Myocyte (in vitro differentiated cells): ENCODE measurements at places on chromosomes 3 and 15. TPM values are rescaled to one million over a fixed set of nuclear protein-coding genes. Genes with fewer than 3 reads are reported as not detected.

ZPLD1 gene
- 0.59 TPM in 1 of 2 replicates, not detected in the other for total RNA-seq

KLHDC8B gene
- 28.7 and 45.0 TPM in 2 replicates for total RNA-seq

GRCh38 chr15:46685096-46685495 lies 1032.2 kb upstream of the SEMA6D start:
- no peak for DNase-seq

DNA sequence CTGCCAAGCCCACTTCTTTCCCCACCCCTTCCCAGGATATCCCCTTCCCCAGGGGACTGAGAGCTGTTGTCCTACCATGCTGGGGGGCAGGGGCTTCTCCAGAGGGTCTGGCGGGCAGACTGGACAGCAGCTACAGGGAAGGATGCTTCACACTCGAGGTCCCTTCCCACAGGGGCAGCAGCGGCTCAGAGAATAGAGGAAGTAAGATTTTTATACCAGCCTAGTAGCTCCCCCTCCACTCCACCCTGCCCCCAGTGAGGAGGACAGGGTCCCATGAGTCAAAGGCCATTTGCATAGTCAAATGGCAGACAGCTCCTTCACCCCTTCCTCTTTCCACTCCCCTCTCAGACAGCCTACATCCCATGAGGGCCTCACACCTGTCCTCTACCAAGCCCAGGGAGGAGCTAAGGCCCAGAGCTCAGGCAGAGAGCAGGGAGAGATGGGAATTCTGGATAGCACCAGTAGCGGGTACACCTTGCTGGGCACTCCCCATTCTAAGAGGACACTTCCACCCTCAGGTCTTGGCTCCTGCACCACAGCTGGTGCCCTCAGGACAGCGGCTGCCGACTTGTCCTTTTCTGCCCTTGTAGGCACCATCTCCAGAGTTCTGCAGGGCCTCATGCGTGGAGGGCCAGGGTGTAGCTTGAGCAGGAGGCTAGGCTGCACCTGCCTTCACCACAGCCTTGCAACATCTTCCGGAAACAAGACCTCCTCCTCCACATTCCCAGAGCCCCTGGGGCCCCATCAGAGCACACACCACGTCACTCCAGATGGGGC lies at the start of gene TLR9:
Gene TLR9 (minus strand): TSS at position 194 of the 777 bp plus-strand sequence. CDS start 116 bp downstream, at position 78.
- DNase-seq = no peak

DNA sequence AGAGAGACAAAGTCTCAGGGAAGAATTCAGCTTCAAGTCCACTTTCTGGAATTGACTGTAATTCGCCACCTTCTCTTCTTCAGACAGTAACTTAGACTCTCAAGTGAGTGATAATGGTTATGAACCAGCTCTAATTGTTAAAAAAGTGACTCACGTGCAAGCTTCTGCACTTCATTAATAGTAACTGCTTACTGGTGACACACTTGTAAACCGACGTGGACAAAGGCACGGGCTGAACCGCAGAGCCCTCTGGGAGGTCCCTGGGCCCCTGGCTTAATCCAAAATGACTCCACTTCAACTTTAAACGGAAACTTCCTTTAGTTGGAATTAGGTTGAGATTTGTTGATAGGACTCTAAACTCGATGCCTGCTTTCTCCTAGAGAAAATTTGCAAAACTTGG lies 17.0 kb downstream of the MUC4 start:
- no peak for DNase-seq

DNA sequence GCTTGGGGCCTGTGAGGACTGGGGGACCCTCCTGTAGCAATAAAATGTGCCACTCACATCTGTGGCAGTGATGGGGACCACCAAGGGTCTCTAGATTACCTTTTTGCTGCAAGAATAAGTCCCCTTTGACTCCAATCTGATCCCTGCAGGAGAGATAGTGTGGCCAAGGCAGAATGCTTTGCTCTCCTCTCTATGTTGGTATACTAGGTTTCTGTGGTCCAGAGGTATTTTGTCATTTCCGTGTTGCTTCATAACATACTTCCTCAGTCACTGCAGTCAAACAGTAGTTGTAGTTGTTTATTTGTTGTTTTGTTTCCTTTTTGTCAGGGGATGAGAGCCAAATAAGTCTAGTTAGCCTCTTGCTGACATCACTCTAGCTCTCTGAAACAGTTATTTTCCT lies 13.1 kb upstream of the NAALADL2 start:
- DNase-seq = no peak
